ENCODE measurements at places on chromosomes 7 and 10. TPM values are rescaled to one million over a fixed set of nuclear protein-coding genes. Genes with fewer than 3 reads are reported as not detected.

The DUSP5 gene
- total RNA-seq: 23.2 TPM

The ENO4 gene
- not detected for total RNA-seq

The C10orf67 gene
- total RNA-seq: not detected

The CNNM1 gene
- 0.19 TPM for total RNA-seq

The CHN2 gene
- total RNA-seq: 11.6 TPM

The CUBN gene
- 2.3 TPM for total RNA-seq

The NAPEPLD gene
- total RNA-seq: 9.6 TPM

The HOXA9 gene
- total RNA-seq: 7.4 TPM

The APBB1IP gene
- 8.4 TPM for total RNA-seq

The AGR3 gene
- not detected for total RNA-seq

The CLDN4 gene
- 0.97 TPM for total RNA-seq

The CHST3 gene
- total RNA-seq: 37.7 TPM

The NRCAM gene
- total RNA-seq: 1.7 TPM

Measured in posterior vena cava (tissue), 2 donors.